ENCODE measurements at places on chromosomes 1 and 21.
A peak's percentile ranks its signal among the peaks of the same experiment; 100 is the strongest.

- DNase-seq: no peak
Measured at GRCh38 chr1:152436593-152437496, 22.8 kb upstream of the CRNN start.

- no peak for DNase-seq
Measured at GRCh38 chr1:162283657-162284056, 93.0 kb downstream of the SPATA46 start.

DNA sequence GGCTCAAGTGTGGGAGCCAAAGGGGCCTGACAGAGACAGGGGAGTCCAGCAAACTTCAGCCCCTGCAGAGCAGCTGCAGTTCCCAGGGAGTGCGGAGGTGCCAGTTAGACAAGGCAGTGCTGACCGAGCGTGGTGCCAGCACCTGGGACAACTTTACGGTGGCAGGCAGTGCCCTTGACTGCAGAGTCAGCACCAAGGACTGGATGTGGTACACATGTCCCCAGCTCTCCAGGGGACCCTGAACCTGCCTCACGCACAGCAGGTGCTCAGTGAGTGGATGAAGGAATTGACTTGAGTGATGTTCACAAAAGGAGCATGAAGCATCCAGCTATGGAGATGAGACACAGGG, 296.5 kb downstream of the SIPA1L2 start:
- no peak for DNase-seq

GRCh38 chr1:85229574-85230097, 28.8 kb upstream of the SYDE2 start:
- DNase-seq: no peak

DNA sequence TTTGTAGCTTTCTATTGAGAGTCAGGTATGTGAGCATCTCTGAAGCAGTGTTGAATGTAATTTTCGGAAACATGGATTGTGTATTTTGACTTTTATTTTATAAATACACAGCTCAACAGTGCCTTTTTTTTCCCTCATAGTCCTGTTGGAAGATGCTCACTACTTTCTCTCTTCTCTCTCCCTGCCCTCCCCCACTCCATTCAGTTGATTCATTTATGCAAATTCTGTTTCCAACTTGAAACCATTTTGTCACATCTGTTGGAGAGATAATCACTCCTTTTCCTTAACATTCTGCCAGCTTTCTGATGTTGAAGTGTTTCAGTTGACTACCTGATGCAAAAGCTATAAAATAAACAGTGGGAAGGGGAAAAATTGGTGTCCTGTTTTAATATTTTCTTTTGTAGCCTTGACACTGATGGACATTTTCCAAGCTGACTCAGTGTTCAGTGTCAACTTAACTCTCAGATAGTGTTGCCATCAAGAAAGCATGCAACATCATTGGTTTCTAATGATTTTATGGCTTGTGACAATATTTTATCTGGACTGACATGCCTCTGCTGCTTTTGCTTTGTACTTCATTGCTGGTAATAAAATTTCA, 194.5 kb downstream of the HS2ST1 start:
- DNase-seq: no peak

- peak; percentile 11 for DNase-seq
Measured at GRCh38 chr21:15826147-15826780, 96.5 kb downstream of the USP25 start.

GRCh38 chr1:211323156-211324063, 3.2 kb upstream of the TRAF5 start:
- no peak for DNase-seq

- DNase-seq: no peak
Measured at GRCh38 chr1:89954401-89954800, 40.5 kb upstream of the ZNF326 start.

GRCh38 chr1:30811187-30811586, 53.6 kb upstream of the LAPTM5 start:
- DNase-seq: no peak

GRCh38 chr1:16242556-16243214, 5.7 kb upstream of the CPLANE2 start:
- no peak for DNase-seq

- DNase-seq: no peak
Measured at GRCh38 chr1:6248932-6249738, 5.2 kb downstream of the HES3 start.

DNA sequence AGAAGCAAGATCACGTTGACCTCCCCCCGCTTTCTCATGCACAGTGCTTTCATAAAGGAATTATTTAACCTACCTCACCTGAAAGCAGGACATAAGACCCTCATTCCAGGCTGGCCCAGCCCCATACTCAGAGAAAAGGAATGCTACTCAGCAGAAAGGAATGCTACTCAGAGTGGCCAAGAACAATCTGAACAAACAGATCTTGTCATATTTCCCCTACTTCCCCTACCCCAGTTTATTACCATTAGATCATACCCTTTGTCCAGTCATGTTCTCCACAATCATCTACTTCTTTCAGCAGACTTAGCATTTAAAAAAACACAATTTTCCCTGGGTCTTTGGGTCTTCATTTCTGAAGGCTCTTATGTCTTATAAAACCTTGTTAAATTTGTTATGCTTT, 89.8 kb downstream of the SLC16A1 start:
- no peak for DNase-seq
